CD8-positive, alpha-beta T cell (primary cell): ENCODE measurements at places on chromosomes 11 and 22.

- DNase-seq, result no peak
Measured at GRCh38 chr22:38744981-38745380, 10.8 kb downstream of the SUN2 start.

- no peak for DNase-seq
Measured at GRCh38 chr22:26845021-26845743, 187.8 kb downstream of the MIAT start.

GRCh38 chr11:99987821-99988470, 699.1 kb upstream of the ARHGAP42 start:
- DNase-seq, result no peak

- DNase-seq, result no peak
Measured at GRCh38 chr11:86453290-86454030, 78.8 kb downstream of the CCDC81 start.

DNA sequence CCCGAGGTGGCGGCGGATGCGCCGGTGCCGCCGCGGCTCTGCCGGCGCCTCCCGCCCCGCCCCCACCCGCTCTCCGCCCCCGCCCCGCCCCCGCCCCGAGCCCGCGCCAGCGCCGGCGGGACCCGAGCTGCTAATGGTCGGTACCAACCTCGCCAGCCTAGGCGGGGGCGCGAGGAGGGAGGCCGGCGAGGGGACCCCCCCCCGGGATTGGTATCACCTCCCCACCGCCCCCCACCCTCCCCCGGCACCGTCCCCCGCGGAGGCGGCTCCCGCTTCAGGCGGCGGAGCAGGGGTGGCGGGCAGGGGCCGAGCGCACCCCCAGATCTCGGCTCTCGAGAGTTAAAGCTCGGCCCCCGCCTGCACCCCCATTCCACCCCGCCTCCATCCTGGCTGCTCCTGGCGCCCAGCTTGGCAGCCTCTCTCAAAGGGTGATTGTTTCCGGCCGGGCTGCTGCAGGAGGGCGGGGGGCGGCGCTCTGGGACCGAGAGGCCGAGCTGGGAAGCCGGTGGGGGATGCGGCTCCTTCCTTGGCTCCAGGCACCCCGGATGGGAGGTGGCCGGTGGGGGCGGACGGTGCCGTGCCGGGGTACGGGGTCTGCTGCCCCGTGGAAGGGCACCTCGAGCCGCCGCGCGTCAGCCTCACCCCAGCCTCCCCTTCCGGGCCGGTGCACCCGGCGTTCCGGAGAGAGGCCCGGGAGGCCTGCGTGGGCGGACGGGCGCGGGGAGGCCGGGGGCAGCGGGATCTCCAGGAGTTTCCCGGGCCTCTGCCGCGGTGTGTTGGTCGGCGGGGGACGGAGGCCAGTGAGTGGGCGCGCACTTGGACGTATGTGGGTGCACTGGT, at the start of gene B3GAT1:
Gene B3GAT1 (minus strand): TSS at position 40 of the 840 bp plus-strand sequence. CDS start 24,583 bp downstream, outside the sequence.
- peak; percentile 51 for DNase-seq

GRCh38 chr11:77040889-77041288, 6.7 kb downstream of the B3GNT6 start:
- no peak for DNase-seq

GRCh38 chr11:112627588-112628045, 333.6 kb upstream of the NCAM1 start:
- no peak for DNase-seq

DNA sequence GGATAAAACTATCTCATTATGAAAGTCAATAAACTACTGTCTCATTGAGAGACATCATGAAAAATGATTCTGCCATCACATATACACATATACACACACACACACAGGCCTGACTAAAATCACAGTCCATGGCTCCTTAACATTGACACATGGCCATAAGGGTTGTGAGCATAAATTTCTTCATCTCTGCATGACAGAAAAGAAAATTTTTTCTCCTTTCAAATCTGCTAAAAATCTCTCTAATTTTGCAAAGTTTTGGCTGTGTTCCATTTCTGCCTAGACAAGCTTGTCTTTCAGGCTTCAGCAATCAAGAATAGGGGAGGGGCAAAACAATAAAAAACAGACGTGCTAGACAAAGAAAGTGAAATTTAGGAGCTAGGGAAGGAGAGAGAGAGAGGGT, 324.5 kb downstream of the LRRC4C start:
- no peak for DNase-seq

DNA sequence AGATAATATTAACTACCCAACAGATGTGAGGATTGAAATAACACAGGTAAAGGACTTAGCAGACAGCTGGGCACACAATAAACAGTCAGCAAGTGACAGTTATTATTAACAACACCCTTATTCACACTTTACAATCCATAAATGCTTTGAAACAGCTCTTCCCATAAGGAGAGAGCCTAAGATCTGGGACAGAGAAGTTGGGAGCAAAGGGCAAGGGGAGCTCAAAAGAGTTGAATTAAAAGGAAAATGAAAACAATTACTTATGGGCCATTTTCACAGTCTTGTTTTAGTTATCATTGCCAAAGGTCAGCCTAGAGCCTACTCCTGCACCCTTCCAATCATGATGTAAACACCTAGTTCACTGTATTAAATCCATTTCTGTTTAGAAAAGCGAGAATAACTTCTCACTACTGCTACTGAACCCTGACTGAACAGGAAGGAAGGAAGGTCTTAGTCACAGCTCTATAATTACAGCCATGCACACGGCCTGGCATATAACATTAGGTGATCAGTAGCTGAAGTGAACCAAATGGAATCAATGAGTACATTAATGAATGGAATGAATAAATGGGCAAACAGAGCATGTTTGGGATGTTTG, 111.3 kb downstream of the PLEKHA7 start:
- DNase-seq, result no peak

DNA sequence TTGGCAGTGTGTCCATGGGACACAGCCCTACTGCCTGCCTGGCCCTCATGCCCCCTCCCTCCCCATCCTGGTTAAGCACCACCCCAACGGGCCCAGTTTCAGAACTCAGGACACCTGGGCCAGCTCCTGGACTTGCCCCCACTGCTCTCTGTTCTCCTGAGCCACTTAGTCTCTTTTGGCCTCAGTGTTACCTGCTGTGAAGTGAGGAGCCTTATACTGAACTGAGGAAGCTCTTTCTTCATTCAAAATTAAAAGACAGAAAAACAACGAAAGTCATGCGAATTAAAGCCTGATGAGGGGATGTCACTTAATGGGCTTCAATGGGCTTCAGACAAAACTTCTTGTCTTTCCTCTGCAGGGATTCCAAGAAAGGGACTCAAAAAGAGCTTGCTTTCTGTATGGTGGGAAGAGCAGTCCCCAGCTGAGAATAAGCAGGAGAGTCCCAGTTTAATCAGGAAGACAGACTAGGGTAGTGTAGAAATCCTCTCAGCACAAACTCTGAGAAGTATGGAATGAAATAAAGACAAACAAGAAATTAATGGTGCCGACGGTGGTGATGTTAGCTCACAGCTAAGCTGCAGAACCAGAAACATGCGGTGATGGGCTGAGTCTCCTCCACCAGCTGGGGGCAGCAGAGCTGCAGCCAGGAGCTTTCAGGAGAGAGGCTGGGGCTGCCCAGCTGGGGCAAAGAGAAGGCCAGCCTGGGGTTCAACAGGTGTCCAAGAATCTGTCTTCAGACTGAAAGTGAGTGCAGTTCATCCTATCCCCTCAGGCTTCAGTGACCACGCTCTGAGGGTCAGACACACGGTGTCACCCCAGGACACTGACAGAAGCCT, 101.0 kb downstream of the GGTLC2 start:
- DNase-seq, result peak; percentile 73

- DNase-seq, result no peak
Measured at GRCh38 chr11:9132203-9132878, 40.9 kb upstream of the SCUBE2 start.

GRCh38 chr11:48049036-48049435, 68.7 kb downstream of the PTPRJ start:
- DNase-seq, result no peak

DNA sequence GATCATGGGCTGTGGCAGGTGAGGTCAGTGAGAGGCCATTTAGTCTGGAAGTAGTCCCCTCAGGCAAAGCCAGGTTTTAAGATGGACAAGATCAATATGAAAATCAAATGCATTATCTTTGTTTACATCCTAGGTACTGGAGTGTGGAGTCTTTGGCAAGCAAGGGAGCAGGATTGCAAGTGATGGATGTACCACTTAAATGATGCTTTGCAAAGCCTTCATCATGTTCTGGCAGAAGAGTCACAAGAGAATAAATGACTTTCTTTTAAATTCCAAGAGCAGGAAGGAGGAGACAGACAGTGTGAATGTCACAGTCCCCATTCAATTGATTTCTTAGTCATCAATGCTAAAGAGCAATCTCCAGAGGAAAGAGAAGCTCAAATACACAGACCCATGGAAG, 908.3 kb downstream of the FAM181B start:
- DNase-seq, result no peak

DNA sequence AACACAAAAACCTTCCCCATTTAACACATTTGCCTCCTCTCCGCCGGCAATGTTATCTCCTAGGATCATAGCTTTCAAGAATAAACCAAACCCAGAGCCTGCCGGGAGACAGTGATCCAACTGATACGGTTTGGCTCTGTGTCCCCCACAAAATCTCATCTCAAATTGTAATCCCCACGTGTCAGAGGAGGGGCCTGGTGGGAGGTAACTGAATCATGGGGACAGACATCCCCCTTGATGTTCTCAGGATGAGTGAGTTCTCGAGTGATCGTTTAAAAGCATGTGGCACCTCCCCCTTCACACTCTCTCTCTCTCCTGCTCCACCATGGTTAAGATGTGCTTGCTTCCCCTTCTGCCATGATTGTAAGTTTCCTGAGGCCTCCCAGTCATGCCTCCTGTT, 33.3 kb downstream of the RBFOX2 start:
- no peak for DNase-seq

- DNase-seq, result no peak
Measured at GRCh38 chr11:126502982-126503381, 147.5 kb downstream of the ST3GAL4 start.

DNA sequence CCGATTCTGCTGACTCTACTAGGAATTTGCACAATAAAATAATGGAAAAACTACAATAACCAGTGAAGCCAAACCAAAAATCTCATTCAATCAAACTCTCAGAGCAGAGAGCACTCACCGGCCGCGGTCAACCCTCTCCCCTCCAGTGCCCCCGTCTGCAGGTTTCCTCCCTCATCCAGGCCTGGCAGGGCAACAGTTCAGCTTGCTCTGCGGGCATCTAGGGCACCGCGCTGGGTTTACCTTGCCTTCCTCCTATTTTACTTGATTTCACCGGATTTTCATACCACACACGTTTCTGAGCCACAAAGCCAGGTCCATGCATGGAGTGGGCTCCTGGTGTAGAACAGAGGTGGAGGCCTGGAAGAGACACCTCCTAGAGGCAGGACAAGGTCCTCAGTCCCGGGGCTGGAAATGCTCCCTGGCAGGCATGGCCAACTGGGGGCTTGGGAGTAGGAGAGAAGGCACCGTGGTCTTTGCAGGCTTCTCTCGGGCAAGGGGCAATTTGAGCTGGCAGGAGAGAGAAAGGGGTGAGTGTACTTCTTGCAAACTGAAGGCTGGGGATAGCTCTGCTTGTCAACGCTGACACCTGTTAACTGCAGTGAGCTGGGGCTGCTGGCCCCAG, 938.4 kb downstream of the BRD1 start:
- no peak for DNase-seq

- no peak for DNase-seq
Measured at GRCh38 chr11:101126551-101127196, 2.9 kb downstream of the PGR start.

GRCh38 chr11:94106716-94107115, 21.9 kb upstream of the PANX1 start:
- no peak for DNase-seq

- no peak for DNase-seq
Measured at GRCh38 chr11:68431984-68432645, 28.4 kb upstream of the PPP6R3 start.

GRCh38 chr22:37521236-37521739, 2.1 kb upstream of the CARD10 start:
- no peak for DNase-seq

DNA sequence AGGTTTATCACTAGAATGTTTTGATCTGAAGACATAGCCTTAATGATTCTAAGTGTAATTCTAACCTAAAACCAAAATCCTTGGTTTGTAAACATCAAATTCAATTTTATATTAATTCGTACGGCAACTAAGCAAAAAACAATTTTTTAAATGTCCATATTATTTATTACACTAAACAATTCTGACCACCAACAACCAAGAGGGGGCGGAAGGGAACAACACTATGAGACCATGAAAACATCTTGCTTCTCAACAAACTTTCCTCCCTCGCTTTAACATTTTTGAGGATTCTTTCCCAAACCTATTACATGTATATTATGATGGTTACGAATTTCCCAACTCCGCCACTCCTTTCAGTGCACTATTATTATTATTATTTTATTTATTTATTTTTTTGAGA, 6.5 kb upstream of the UCP2 start:
- no peak for DNase-seq

DNA sequence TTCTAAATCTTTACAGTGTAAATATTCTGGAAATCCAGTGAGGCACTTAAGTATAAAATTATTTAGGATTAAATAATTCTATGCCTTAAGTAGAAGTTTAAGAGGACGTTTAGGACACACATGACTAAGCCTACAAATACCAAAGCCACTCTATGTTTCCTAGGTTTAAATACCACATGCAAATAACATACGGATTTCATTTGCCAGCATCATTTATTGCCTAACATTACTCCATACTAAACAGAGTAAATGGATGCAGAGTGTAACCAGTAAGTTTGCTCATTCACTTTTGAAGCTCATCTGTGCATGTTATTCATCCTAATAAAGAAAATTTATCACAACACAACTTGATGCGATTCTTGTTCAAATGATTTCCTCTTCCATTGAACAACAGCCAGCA, 4.1 kb downstream of the BDNF start:
- DNase-seq, result no peak

DNA sequence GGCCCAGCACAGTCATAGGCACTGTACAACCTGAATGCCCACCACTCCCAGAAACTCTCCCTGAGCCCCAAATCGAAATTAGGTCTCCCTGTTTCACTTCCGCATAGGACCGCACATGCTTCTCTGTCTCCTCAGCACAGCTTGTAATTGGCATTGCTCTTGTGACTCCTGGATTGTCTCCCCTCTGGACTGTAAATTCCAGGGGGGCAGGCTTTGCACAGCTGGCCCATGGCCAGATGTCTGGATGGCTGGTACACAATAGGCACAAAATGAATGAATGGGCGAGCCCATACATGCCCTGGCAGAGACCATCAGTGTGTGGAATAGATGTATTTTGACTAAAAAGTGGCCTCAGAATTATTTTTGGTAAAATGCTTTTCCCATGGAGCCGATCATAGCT, 63.3 kb upstream of the PHF21B start:
- no peak for DNase-seq

GRCh38 chr22:47395481-47395880, 633.0 kb downstream of the TBC1D22A start:
- DNase-seq, result no peak

GRCh38 chr11:69058511-69059270, 10.0 kb downstream of the TPCN2 start:
- no peak for DNase-seq

GRCh38 chr11:34680206-34680605, 59.3 kb downstream of the EHF start:
- no peak for DNase-seq
